Stimulated activated CD8-positive, alpha-beta memory T cell treated with anti-CD3 and anti-CD28 coated beads, Interleukin-4, amount 100 ng/mL, for 1 hour (primary cell): ENCODE measurements at places on chromosomes 6 and 20.

DNA sequence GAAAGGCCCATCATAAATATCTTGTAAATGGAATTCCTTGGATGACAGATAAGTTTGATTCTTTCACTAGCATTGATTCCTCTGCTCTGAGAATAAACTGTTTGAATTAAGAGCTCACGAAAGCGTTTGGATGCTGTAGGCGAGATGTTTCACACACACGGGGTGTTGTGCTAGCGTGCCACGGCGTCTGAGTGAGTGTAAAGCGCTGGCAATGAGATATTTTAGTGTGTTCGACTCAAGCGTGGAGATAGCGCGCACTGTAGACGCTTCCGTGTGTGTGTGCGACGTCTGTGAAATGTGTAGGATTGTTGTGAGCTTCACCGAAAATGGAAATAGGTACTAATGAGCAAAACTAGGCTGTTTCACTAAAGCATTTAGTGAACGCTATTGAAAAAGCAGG lies 29.4 kb upstream of the ADRM1 start:
- no peak for DNase-seq

DNA sequence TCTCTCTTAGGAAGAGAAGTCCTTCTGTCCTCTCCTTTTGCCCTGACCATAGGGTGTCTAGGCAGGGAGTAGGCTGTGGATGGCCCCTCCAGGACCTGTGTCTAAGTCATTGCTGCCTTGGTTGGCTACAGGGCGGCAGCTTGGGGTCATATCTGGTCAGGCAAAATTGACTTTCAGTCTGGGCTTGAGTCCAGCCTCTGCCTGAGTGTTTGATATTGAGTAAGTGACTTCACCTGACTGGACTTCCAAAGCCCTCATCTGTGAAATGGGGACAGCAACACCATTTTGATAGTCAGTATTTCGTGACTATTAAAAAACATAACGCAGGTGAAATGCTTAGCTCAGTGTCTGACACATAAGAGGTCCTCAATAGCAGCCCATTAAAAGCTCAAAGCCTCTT lies 4.6 kb downstream of the TGM3 start:
- DNase-seq = no peak

DNA sequence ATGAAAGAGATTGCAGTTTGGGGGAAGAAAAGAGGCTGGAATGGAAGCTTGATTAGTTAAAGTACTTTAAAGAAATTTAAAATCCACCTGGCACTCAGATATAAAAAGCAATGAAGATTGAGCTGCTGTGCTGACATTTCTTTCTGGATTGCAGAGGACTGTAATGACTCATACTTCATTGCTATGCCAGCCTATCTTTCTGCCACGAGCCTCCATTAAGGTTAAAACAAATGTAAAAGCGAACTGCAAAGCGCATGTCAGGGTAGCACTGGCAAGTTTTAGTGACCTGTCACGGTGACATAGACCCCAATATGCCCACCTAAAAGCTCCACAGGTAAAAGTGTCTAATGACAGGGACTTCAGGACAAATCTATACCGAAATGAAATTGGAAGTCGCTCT lies 449.6 kb downstream of the C6orf118 start:
- DNase-seq = no peak

DNA sequence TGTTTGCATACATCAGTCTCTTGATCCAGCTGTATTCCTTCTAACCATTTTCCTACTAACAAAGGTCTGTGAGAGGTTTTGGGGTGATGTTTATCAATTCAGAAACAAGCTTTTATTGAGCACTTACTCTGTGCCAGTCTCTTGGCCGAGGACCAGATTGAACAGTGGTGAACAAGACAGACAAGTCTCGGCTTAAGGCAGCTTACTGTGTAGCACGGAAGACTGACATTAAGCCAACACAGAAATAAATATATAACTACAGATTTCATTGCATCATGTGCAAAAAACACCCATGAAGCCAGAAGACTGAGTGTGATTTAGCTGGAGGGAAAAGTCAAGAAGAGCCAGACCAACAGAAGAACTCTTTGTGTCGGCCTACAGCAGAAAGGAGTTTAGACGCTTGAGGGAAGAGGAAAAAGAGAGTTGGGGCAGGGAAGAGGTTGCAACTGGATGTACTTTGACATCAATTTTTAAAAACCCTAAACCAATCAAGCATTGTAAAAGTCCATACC lies 549.6 kb upstream of the CITED2 start:
- no peak for DNase-seq

GRCh38 chr6:143163621-143164020 lies 102.9 kb downstream of the AIG1 start:
- DNase-seq = no peak

DNA sequence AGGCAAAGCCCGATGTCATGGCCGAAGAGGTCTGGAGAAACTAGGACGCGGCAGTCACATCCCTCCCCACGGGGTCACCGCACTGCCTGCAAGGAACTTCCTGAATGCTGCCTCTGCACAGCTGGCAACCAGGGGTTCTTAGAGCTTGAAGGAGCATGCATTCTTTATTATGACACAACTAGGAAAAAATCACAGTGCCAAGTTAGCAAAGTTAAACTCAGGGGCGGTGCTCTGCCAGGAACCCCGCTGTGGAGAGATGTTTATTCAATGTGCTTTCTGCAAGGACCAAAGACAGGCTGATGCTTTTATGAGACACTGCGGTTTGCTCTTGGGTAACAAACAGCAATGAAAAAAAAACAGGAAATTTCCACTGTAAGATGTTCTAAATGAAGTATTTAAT lies 287.3 kb upstream of the FOXQ1 start:
- no peak for DNase-seq

GRCh38 chr6:2436410-2437154 lies 191.2 kb upstream of the GMDS start:
- DNase-seq = no peak

- no peak for DNase-seq
These were observed 8.7 kb downstream of the CST4 start for GRCh38 chr20:23680146-23680545.

DNA sequence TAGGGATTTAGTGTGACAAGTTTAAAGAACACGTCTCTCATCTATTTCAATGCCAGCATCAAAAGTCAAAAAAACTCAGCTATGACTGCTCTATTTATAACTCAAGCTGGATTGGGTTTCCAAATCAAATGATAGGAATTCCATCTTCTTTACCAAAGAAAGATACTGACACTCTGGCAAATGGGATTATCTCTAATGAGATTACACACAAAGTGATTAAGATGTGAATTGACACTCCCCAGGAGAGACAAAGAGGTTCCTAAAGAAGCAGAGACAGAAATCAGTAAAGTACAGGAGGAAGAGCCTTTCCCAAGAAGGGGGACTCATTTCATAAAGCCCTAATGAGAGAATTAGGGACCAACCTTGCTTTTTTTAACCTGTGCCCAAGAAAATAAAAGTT lies 92.1 kb downstream of the ID4 start:
- no peak for DNase-seq

GRCh38 chr6:34916348-34916967 lies 27.4 kb downstream of the ANKS1A start:
- DNase-seq = no peak

DNA sequence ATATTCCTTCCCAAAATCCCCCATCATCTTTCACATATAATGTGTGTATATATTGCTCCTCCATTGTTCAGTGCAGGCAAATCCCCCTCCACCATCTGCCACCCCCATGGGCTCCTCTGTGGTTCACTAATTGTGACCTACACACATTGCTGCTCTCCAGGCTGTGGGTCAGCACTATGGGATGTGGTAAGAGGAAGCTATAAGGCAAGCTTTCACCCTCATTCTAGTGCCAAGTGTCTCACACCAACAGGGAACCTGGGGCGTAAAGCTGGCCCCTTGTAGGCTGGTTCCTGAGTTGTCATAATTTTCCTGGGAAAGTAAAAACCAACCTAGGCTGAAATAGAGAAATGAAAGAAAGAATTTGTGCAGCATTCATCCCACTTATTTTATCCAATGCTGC lies 16.8 kb downstream of the FKBP1A start:
- DNase-seq = no peak

GRCh38 chr6:168746013-168746412 lies 305.0 kb downstream of the SMOC2 start:
- no peak for DNase-seq

DNA sequence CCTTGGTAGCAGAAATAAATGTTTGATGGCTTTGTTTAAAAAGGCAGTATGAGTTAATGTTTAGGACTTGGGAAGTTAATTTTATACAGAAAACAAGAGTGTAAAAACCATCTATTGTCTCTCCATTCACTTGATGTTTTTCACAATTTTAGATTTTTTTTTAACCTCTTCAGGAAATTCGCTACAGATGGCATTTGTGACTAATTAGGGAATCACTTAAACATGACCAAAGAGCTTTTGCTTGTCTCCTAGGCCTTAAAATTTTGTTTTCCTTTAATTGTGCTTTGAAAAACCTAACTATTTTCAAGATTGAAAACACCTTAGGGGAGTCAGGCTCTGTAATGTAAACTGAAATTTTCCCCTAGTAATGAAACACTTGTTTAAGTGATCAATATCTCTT lies 17.3 kb downstream of the TULP4 start:
- no peak for DNase-seq

DNA sequence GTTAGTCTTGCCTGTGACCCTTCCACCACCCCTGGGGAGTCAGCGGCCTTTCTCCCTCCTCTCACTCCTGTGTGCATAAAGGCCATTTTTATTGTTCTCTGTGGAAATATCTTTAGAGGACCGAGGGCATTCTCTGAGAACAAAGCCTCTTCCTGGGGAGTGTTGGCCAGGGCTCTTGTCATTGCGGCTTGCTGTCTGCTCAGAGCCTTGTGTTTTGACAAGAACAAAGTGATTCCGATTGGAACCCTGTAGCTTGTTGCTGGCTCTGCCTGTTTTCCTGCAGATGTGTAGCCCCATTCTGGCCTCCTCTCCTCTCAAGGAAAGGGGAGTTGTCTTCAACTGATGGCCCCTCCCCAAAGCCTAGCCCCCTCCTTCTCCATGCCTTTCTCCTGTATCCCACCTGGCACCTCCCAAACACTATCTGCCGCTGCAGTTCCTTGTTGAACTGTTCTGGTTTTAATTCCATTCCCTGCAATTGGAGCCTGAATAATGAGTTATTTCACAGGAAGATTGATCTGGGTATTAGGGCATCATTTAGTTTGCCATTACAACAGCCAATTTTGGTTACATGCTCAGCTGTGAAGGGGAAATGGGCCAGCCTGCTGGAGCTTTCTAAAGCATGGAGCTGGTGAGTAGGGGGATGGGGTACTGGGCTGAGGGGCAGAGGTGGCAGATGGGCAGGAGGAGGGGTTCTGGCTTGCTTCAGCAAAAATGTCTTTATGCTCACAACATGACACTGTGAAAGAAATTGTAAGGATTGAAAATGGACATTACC lies 252.5 kb downstream of the LRFN2 start:
- DNase-seq = no peak

- no peak for DNase-seq
These were observed 74.0 kb upstream of the SYNJ2 start for GRCh38 chr6:157907651-157908050.

GRCh38 chr20:21251278-21251677 lies 51.9 kb upstream of the XRN2 start:
- no peak for DNase-seq

DNA sequence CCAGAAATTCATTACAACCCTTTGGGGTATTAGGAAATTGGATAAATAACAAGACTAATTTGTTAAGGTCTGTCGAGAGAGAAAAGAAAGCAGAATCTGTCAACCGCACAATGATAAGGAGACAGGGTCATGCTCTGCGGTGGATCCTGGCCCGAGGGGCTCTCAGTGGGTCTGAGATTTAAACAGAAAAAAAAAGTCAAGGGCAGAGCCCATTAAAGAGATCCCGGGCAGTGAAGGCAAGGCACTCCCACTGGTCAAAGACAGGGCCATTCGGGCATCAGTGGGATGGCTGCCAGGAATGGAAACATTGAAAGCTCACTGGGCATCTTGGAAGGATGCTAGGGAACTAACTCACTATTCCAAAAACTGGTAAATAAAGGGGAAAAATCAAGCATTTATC lies 77.9 kb downstream of the GNAS-AS1 start:
- DNase-seq = no peak

GRCh38 chr20:51417250-51418136 lies 125.0 kb downstream of the NFATC2 start:
- no peak for DNase-seq

DNA sequence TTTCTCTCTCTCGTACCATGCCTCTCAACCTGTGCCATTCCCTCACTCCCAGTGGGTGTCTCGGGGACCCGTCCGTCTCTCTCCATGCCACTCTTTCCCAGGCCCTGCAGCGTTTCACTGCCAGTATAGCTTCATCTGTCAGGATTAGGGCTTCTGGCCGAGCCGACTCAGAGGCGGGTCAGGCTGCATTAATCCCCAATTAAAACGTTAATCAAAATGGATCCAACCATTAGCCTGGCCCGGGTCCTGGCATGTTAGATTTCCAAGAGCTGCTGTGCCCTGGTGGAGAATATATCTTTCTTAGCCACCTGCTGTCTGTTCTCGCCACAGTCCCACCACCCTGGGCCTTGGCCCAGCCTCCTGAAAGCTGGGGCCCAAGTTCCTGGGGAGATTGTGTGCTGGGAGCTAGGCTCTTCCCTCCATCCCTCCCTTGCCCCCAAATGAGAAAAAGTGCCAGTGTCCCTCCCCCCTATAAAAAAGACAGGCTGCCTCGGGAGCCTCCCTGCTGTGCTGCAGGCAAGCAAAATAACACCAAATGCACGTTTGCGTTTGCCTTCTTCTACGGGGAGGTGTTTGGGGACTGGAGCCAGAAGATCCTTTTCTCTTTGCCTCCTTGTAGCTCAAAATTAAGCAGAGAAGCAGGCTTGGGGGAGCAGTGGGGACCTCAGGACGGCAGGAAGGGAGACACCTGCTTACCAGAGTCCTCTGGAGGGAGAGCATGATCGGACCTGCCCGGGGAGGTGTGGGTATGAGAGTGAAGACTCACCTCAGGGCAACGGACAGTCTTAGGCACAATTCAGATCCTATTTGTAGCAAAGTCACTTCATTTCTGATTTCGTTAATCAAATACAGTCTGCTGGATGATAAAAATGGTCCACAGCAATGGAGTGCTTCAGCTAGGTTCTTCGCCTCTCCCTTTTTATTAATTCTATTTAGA lies 3.0 kb downstream of the KCNG1 start:
- no peak for DNase-seq

GRCh38 chr20:64055893-64056638 lies 6.6 kb upstream of the SOX18 start:
- DNase-seq = no peak

DNA sequence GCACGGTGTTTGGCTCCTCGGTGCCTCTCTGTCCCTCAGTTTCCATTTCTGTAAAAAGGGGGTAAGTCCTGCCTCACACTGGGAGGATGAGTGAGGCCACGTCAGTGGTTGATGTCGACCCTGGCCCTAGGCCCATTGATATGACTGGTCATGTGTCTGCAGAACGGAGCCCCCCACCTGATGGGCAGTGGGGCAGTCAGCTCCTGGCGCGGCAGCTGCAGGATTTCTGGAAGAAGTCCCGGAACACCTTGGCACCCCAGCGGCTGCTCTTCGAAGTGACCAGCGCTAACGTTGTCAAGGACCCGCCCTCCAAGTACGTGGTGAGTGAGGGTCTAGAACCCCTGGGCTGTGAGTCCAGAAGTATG lies 1.2 kb downstream of the SNX21 start:
- no peak for DNase-seq

DNA sequence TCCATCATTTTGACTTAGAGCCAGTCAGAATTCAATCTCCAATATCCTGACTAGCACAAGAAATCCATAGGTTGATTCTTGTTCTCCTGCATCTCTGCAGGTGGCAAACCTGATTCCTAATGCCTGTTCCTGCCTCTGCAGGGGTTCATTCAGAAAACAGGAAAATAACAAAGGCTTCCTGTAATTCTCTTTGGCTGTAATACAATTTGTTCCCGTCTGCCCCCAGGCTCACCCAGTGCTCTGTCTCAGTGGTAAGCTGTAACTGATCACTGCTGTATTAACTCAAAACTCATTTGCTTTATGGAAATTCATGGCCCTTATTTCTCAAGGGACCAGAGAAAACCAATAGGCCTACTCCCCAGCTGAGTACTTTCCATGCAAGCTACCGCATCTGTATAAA lies 88.6 kb downstream of the OPRM1 start:
- no peak for DNase-seq
